Activated CD8-positive, alpha-beta memory T cell treated with anti-CD3 and anti-CD28 coated beads for 24 hours (primary cell): ENCODE measurements at places on chromosomes 13 and 19.

DNA sequence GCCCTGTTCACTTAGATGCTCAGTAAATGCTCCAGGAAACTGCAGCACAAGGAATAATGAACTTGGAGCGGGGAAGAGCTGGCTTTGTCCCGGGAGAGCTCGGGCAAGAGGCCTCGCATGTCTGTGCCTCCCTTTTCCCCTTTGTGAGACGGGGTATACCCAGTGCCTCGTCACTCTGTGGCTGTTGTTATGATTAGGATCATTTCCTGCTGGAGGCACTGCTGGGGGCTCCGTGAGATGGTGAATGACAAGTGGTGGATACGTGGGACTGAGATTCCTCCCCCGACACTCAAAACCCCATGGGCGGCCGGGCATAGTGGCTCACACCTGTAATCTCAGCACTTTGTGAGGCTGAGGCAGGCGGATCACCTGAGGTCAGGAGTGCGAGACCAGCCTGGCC, 1.1 kb upstream of the PLVAP start:
- DNase-seq = no peak

- no peak for DNase-seq
Observed at GRCh38 chr19:8539621-8540149, 25.7 kb upstream of the ZNF414 start.

DNA sequence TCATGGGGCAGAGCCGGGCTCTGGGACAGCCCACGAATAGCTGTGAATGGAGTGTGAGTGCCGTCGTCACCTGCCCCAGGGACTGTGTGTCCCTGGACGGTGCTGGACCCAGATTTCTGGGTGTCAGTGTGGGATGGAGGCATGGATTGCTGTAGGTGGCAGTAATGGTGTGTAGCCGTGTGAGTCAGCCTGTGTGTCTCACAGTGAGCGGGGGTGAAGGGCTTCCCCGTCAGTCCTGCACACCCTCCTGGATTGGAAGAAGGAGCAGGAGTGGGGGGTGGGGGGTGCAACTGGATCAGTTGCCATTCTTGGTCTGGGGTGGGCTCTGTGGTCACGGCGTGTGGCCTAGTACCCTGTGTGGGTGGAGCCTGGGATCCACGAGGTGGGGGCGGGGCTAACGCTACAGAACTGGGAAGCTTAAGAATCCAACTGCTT, 6.5 kb upstream of the LTBP4 start:
- no peak for DNase-seq

GRCh38 chr13:37011002-37011401, 10.4 kb downstream of the EXOSC8 start:
- no peak for DNase-seq

DNA sequence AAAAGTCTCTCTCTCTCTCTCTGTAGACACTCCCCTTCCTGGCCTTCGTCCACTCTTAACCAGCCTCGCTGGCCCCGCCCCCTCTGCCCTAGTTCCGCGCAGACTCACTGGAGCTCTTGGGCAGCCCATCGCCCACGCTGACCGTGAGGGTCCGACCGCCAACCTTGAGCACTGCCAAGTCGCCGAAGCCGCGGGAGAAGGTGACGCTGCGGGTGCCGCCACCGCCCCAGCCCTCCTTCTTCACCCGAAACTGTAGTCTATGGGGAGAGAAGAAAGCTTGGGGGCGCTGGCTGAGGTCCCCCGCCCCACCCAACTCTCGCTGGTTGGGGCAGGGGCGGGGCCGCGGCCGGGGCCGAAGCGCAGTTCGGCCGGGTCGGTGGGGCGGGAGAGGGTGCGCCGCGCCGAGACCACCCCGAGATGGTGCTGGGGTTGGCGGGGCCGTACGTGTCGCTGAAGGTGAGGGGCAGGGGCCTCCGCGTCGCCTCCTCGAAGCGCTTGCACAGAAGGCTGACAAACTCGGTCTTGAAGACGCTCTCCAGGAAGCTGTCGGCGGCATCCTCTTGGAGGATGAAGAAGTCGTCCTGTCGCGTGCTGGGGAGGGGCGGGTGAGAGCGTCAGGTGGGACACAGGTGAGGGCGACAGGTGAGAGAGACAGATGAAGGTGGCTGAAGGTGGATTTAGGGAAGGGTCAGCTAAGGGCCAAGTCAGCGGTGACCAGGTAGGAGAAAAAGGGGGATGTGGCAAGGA, 12.6 kb upstream of the ZNF414 start:
- no peak for DNase-seq

DNA sequence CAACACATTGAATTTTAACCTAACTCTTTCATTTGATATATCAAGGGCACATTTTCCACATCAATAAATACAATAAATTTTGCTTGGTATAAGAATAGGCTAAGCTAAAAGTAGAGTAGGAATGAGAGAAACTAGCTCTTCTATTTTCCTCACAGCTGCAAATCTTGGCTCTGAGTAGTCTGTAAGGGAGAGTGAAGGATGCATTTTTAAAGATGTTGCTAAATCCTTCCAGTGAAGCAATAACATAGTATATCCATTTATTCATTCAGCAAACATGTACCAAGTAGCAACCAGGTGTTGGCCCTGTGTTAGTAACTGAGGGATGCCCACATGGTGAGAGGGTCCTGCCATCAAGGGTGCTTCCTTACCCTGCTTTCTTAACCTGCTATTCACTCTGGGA, 799.9 kb downstream of the PCDH9 start:
- DNase-seq = no peak

DNA sequence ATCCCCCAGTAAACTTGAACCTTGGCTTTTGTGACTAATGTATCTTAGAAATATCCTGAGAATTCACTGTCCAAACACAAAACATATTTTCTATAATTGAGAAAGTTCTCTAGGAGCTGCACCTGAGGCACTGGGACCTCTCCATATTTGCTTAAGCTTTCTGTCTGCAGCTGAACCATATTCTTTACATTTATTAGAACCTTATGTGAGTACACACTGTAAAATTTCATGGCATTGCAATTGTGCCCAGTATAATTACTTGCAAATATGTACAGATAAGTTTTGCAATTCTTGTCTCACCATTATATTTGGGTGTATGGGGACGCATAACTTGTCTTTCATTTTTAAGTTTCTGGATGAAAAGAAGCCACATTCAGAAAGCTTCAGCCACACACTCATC, 280.7 kb upstream of the KLHL1 start:
- DNase-seq = no peak

GRCh38 chr19:45507872-45508416, 665 bp downstream of the VASP start:
- no peak for DNase-seq

GRCh38 chr19:3570606-3571011, 2.1 kb upstream of the HMG20B start:
- no peak for DNase-seq

DNA sequence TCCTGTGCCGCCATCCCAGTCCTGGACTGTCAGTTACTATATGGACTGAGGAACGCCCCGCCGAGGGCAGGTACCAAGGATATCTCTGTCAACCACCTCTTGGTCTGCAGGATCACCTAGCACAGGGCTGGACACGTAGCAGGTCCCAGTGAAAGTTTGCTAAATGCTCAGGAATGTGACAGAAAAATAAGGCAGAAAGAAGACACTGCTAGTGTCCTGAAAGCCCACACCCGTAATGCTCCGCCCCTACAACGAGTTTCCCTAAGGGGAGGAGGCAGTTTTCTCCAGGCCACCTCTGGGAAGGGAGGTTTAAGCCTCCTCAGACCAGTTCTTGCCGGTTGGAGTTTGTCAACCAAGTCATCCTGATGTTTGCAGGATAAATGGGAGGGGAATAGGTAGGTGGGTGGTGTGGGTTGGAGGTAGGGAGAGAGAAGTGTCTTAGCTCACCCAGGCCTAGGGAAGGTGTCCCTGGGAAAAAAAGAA, 1.7 kb upstream of the SERTAD3 start:
- DNase-seq = no peak

DNA sequence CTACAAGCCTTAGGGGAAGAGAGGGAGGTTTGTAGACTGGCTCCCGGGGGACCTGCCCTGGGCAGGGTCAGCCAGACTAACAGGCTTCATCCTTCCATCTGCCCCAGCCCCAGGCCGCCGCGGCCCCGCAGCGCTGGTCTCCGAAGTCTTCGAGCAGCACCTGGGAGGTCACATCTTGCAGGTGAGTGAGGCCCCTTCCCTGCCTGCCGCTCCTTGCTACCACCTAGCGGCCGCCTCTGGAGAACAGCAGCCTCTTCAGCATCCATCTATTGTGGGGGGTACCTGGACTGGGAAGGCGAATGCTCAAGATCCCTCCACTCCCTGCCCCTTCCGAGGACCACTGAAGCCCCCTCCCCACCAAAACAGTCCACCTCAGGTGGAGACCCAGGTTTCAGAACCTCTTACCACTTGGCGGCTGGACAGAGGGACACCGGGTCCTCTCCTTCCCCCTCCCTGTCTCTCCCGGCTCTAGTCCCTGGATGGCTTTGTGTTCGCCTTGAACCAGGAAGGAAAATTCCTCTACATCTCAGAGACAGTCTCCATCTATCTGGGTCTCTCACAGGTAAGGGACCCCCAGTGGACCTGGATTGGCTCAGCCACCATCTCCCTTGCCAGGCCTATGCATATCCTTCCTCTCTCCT, 12.7 kb downstream of the NPAS1 start:
- peak; percentile 81 for DNase-seq

GRCh38 chr13:94267581-94268366, 211.7 kb downstream of the DCT start:
- no peak for DNase-seq

GRCh38 chr13:49935171-49936074, 717 bp downstream of the SPRYD7 start:
- no peak for DNase-seq

- DNase-seq = no peak
Observed at GRCh38 chr19:18780631-18781030, 10.5 kb downstream of the COMP start.

GRCh38 chr19:5339950-5340636, 519 bp downstream of the PTPRS start:
- DNase-seq = peak; percentile 66

DNA sequence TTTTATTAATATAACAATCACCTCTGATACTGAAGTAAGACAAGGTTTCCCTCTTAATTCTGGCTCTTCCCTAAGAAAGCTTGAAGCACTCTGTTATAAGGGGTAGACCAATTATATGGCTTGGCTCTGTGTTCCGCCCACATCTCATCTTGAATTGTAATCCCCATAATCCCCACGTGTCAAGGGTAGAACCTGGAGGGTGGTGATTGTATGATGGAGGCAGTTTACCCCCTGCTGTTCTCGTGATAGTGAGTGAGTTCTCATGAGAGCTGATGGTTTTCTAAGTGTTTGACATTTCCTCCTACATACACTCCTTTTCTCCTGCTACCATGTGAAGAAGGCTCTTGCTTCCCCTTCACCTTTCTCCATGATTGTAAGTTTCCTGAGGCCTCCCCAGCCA, 363.8 kb upstream of the PCDH20 start:
- DNase-seq = no peak

DNA sequence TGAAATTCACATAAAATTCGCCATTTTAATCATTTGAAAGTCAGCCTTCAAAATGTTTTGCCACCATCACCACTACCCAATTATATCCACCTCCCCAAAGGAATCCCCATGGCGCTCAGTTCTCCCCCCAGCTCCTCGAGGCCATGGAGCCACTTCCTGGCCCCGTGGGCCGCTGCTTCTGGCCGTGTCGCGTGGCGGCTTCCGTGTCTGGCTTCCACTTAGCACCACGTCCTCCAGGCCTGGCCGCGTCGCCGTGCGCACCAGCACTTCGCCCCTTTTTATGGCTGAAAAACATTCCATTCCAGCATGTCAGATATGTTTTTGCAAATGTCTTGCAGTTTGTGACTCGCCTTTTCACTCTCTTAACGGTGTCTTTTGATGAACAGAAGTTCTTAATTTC, 46.7 kb upstream of the DCUN1D2 start:
- no peak for DNase-seq

DNA sequence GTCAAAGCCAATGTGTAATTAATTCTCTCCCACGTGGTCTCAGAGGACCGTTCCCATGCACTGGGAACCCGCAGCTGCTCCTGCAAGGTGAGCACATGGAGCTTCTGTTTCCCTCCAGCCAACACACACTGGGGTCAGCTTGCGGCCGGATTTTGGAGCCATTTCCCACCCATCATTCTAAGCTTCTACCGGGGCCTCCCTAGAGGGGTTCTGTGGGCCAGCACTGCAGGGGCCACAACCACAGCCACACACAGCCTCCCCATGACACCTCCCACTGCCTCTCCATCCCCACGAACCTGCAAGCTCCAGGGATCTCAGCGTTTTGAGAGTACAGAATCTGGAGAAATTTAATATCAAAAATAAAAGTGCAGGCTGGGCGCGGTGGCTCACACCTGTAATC, 120.7 kb upstream of the SOX1 start:
- DNase-seq = peak; percentile 33

DNA sequence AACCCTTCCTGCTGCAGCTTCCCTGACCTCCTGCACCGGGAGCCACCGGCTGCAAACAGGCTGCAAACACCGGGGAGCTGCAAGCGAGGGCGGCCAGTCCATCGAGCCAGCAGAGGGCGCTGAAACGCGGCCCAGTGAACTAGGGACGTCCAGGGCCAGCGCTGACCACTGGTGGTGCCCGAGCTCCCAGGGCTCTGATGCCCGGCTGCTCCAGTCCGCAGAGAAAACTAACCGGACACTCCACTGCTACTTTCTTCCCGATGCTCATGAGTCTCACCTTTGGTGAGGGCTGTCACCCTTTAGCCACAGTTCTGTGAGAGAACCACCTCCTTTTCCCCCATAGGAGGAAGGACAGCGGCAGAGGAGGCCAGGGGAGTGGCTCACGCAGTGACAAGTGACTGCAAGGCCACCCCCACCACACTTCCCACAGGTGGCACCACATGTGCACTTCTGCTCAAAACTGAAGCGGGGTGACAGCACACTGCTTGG, 82.8 kb upstream of the MTIF3 start:
- peak; percentile 76 for DNase-seq

GRCh38 chr13:62593804-62594203, 1178.2 kb upstream of the PCDH20 start:
- no peak for DNase-seq

DNA sequence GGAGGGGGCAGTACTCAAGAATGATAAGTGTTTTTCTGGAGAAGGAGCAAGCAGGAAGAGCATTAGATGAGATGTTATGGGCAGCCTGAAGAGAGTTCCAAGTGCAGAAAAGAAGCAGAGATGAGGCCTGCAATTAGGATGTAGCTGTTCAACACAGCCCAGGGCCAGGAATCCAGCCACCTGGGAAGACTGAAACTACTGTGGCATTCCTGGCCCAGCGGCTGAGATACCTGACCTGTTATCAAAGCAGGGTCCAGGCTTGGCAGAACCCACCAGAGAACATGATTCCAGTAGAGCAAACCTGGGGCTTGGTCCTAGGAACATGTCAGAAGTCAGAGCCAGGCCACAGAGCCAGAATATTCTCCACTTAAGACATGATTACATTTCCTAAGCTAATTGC, 73.3 kb upstream of the LRCH1 start:
- DNase-seq = no peak

DNA sequence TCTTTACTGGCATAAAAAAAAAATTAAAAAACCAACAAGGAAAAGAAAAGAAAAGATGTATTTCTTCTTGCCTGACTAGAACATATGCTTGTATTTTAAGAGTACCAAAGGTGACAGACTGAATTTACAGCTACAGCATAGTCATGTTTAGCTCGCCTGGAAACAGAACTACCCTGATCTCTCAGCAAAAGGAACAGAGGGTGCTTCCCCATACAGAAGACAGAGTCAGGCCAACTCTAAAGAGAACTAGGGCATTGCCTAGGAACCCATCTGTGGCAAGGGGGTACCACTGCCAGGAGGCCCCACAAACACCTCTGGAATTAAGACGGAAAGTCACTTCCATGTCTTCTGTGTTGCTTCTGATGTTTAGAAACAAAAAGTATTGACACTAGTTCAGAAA, 252.1 kb upstream of the STARD13 start:
- no peak for DNase-seq
